ENCODE measurements at places on chromosomes 7 and 10.
A peak's percentile ranks its signal among the peaks of the same experiment; 100 is the strongest.

DNA sequence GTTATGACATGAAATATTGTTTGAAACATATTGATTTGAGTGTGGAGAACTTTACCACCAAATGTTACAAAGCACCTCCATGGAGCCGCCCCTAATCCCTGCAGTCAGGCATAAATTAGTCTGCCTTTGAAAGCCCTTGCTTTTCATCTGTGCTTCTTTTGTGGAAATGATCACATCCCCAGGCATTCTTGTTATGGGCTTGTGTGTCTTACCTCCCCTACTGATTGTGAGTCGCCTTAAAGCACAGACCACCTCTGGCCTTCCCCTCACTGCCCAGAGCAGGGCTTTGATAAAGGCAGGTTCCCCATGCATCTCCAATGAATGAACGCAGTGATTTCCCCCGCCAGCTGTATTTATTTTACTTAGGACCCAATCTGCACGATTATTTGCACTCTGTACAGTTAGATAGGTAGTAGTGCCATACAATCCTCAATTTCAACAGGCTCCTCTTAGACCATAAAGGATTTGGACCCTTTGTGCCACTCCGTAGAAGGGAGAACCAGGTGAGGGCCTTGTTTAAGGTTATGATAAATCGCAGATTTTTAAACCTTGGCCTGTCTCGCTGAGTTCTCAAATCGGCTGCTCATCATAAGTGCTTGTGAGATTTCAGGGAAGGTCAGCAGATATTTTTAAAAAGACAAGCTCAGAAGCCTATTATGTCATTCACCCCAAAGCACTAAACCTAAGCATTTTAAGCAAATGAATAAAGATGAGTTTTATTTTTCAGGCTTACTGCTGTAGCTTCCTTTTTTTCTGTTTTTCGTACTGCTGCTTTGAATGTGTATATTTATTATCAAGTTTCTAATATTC, 107.8 kb downstream of the CUBN start:
- no peak for DNase-seq

GRCh38 chr10:101525848-101526247, 62.2 kb downstream of the POLL start:
- no peak for DNase-seq

DNA sequence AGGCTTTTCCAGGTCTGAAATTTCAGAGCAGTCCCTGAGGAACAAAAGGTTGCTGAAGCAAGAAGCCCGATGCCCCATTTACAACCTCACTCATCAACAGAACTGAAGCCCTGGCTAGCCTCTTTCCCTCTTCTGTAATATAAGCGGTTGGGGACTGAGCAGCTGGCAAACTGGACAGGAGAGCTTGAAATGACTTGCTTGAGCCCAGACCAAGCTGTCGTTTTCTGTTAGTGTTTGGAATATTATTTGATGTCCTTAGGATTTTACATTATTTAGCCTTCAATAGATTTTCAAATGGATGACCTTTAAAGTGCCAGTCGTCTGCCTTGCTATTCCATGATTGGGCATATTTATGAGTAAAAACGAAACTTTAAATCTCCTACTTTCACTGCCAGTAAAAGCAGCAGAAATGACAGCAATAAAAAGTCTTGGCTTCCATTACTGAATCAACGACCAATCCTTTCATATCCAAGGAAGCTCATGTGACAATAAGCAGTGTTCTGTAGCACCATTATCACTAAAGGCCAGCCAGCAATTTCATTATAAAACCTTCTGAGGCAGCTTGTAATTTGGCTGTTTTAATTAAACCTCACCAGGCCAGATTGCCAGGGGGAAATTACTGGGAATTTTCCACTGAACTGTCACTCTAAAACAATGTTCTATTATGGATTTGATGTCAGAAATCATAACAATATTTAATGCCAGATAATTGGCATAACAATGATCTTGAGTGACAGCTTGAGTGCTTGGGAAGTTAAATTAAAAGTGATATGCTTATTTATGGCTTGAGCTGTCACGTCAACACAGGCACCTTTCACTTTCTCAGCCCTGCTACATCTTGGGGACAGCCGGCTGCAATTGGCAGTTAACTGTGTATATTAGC, 85.9 kb downstream of the LSMEM1 start:
- no peak for DNase-seq

DNA sequence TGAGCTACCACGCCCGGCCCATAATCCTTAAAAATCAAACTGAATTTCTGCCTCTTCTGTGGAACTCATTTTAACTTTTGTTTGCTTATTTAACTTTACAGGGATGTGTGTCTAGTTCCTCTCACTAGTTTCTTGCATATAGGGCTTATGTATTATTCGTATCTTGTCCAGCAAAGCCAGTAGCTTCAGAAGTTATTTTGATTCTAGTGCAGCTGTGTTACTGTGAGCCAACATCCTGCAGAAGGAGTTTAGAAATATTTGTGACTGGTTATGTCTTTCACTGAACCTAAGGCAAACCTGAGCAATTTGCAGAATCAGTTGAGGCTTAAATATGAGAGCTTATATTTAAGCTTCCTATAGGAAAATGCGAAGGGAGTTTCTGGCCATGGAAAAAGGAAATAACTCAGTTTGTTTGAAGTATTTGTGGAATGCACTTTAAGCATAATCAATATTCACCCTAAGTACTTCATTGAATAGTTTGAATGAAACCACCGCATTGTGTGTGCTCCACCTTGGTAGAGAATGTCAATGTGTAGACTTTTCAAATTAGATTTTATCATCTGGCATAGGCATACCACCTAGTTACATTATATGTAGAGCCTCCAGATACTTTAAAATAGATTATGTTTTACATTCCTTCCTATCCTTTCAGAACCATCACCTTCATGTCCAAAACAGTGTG, 90.8 kb downstream of the MCU start:
- no peak for DNase-seq

DNA sequence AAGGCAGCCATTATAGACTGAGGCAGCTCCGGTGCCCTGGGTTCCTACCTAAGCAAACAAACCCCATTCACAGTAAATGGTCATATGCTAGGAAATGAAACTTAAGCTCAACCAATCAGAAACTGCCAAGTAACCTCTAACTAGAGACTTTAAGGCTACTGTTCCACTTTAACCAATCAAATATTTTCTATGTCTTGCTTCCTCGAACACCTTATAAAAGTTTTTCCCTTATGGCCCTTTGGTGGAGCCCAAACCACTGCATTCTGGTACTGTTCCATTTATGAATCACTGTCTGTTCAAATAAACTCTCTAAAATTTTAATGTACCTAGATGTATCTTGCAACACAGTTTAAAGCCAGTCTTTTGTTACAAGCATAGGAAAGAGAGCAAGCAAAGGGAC, 361.1 kb downstream of the HGF start:
- no peak for DNase-seq

- no peak for DNase-seq
These were observed 122.7 kb downstream of the TRRAP start for GRCh38 chr7:99000904-99001465.

DNA sequence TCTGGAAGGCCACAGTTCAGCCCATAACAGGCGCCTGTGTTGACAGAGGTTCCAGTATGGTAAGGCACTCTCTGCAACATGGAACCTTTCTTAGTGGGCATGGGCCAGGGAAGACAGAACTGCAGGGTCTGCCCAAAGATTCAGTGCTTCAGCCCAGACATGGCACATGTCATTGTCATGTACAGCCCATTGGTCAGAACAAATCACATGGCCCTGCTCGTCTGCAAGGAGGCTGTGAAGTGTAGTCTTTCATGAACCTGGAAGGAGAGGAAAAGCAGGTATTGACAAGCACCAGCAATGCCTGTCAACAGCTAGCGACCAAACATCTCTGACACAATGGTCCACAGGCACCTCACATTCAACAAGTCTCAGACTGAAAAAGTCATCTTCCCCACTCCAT, 30.4 kb upstream of the CHCHD3 start:
- no peak for DNase-seq

DNA sequence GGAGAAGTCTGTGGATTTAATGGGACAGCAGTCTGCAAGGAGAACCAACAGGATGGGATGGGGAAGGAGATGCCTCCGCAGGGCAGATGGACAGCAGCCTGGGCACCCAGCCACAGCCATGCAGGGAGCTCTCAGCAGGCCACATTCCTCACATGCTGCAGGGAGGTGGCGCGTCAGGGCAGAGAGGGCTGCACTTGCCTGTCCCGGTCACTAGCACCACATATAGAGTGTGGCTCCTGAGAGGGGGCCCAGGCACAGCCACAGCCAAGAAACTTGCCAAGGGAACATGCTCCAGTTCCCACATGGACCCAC, 86.8 kb upstream of the ZMIZ1 start:
- no peak for DNase-seq

GRCh38 chr7:30984359-30985107, 20.8 kb downstream of the GHRHR start:
- DNase-seq = no peak

DNA sequence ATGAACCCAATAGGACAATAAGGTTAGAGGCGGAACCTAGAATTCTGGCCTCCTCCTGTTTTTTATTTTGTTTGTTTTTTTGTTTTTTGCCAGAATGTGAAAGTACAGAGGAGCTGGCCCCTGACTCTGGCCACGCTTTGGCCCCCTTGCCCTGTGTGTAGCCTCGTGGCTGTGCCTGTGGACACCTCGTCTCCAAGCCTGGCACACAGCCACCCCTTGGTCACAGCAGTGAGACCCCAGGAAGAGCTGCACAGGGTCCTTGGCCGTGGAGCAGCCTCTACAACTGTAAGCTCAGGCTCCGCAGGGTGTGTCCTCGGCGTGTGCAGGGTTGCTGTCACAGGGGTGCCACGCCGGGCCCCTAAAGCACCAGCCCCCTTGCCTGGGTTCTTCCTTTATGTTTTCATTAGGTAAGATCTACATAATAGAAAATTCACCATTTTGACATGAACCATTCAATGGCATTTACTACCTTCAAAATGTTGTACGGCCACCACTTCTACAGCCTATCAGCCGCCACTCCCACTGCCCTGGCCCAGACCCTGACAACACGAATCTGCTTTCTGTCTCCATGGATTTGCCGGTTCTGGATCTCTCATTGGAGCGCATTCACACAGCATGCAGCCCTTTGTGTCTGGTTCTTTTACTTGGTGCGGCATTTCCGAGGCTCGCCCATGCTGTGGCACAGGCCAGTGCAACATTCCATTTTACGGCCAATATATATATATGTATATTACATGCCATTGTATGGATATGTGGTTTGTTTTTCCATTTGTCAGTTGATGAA, 51.0 kb downstream of the AMZ1 start:
- DNase-seq = no peak

DNA sequence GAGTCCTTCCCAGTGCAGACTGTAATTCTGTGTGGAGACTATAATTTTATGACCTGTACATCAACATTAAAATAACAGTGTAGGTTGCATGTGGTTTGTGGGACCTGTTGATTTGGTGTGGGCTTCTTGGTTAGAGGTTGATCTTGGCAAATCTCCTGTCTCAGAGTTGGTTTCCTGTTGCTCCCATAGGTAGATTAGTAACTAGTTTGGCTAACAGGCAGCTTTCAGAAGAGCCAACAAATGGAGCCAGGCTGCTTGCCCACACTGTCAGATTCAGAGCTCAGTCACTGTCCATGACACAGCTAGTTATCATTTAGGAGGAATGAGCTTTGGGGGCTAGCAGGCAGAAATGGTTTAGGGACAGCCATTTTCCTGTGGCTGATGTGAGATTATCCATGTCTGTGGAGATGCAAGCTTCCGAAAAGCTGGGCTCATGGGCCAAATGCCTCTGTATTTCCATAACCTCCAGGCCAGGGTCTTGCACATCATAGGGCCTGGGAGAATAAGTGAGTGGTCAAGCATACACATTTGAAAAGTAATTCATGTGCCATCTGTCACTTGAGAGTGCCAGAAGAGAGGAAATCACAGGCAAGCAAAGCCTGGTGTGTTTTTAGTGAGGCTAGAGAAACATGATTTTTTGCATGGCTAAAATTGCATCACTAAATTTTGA, 33.4 kb downstream of the CCM2 start:
- no peak for DNase-seq

- DNase-seq = peak; percentile 59
These were observed 25.7 kb downstream of the ZNF503 start for GRCh38 chr10:75375838-75376237.

DNA sequence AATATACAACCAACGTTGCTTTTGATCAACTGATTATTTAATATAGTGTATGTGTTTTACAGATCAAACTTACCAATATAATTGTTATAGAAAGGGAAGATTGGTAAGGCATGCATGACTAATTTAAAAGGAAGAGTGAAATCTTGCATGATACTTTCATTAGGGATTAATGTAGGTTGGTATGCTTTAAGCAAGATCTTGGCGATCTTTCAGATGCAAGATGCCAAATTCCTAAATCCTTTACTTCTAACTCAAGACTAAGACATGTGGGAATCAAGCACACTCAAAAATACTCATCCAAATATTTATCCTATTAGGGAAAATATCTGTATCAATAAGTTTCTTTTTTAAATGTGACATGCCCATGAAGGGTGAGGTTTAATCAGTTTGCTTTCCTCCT, 321.4 kb upstream of the MEOX2 start:
- no peak for DNase-seq

GRCh38 chr7:73812996-73813395, 17.8 kb upstream of the CLDN4 start:
- no peak for DNase-seq

DNA sequence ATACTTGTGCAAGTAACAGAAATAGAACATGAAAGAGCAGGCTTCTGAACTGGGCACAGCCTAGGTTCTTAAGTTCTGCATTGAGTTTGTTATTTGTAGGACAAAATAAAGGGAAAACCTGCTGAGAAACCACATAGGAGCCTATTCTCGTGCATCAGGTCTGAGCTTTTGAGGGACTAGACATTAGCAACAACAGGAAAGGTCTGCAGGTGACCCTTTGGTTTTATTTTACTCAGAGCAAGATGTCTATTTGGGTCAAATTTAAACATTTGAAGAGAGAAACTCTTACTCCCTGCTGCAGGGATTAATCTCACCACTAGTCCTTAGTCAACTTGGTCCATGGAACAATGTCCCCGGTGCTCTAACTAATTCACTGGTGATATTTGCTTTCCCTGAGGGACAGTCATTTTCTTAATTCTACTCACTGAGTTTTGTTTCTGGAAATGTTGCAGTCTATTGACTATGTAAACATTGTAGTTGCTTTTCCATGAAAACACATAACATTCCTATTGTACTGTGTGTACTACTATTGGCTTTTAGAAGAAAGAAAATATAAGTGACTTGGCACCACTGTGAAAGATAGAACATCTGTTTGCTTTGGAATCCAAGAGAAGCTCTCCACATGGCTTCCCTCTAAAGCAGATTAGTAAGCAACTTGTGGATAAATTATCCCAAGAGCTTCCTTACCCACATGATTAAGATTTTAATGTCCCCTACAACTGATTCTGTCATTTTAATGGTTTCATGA, 108.2 kb downstream of the CHRM2 start:
- DNase-seq = no peak

- DNase-seq = no peak
These were observed 19.2 kb downstream of the HIF1AN start for GRCh38 chr10:100554902-100555301.
